Activated CD4-positive, alpha-beta T cell treated with anti-CD3 and anti-CD28 coated beads, Interleukin-2, amount 10 ng/mL, durations not matched to agents 24 days and 14 days (primary cell): ENCODE measurements at places on chromosomes 11 and 22.

- peaks cover 54% of the 10 kb centered on the region for H3K36me3 ChIP-seq
- DNase-seq, result no peak
- no peaks in the 10 kb centered on the region for H3K27me3 ChIP-seq
- H3K4me1 ChIP-seq, result no peaks in the 10 kb centered on the region
- H3K27ac ChIP-seq, result no peak overlapping the region
- no peak overlapping the region for H3K4me3 ChIP-seq
Observed at GRCh38 chr11:3001496-3001895, 9.4 kb upstream of the NAP1L4 start.

DNA sequence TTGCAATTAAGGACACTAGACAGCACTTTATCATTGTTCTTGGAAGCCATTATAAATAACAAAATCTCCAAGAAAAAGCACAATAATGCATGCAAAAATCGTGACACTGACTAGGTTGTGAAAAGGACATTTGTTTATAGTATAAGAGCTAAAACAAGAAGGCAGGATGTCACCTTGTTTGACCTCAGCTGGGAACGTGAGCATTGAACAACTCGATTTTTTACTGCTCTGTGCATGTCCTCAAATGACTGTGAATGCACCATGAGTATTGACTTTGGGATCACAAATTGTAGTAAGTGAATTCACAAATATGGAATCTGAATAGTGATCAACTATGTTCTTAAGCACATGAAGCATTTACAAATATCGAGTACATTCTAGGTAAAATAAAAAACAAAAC, 35.3 kb upstream of the ARHGAP20 start:
- no peaks in the 10 kb centered on the region for H3K27me3 ChIP-seq
- H3K36me3 ChIP-seq, result no peaks in the 10 kb centered on the region
- no peaks in the 10 kb centered on the region for H3K4me1 ChIP-seq
- no peak for DNase-seq
- no peak overlapping the region for H3K27ac ChIP-seq

GRCh38 chr11:118527109-118527508, at the start of gene TTC36:
Gene TTC36 (plus strand): TSS chr11:118527474. CDS start chr11:118527495, 21 bp downstream.
- H3K27ac ChIP-seq, result no peak within 1 kb of the TSS
- H3K36me3 ChIP-seq, result peaks cover 22% of the 10 kb centered on the region
- H3K4me3 ChIP-seq, result no peak within 1 kb of the TSS
- peaks cover 24% of the 10 kb centered on the region for H3K4me1 ChIP-seq

DNA sequence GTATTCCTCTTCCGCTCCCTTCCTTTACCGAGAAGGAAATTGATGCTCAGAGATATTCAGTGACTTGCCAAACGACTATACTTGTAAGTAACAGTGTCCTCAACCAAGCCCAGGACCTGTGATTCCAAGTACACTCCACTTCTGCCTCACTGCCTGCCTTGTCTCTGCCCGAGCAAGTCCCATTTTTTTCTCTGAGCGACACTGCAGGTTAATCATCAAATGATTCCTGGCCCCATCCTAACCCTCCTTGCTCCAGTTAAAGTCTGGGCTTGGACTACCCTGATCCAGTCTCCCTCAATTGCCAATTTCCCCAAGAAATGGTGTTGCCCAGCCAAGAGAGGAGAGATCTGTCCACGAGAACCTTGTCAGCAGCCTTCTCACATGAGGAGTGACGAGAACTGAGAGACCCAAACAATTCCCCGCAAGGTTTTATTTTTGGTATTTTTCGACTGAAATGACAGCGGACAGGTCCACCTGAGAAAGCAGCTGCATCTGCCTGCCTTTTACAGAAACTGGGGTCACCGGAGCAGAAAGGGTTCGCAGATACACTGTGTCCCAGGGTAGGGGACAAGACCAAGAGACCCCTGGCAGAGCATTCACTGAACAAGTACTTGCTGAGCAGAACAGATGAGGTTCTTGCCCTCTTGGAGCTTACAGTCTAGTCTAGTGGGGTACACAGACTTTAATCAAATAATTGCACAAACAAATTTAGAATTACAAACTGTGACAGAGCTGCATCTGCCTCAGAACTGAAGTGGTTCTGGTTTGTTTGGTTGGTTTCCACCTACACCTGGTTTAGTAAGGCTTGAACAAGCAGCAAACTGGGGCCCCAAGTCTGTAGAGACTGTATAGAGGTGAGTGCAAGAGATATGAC, 11.4 kb downstream of the POU2AF1 start:
- DNase-seq, result no peak
- peak overlapping the region; percentile 68 for H3K27ac ChIP-seq
- H3K36me3 ChIP-seq, result peaks cover 77% of the 10 kb centered on the region
- no peak overlapping the region for H3K4me3 ChIP-seq
- no peaks in the 10 kb centered on the region for H3K27me3 ChIP-seq
- H3K4me1 ChIP-seq, result peaks cover 45% of the 10 kb centered on the region

DNA sequence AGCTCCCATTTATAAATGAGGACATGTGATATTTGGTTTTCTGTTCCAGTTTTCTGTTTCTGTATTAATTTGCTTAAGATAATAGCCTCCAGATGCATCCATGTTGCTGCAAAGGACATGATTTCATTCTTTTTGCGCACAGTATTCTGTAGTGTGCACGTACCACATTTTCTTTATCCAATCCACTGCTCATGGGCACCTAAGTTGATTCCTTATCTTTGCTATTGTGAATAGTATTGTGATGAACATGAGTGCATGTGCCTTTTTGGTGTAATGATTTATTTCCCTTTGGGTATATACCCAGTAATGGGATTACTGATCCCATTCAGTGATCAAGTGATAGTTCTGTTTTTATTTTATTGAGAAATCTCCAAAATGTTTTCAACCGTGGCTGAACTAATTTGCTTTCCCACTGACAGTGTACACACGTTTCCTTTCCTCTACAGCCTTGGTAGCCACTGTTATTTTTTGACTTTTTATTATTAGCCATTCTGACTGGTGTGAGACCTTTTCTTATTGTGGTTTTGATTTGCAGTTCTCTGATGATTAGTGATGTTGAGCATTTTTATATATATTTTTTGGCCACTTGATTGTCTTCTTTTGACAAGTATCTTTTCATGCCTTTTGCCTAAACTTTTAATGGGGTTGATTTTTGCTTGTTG, 226.0 kb upstream of the ANO3 start:
- no peaks in the 10 kb centered on the region for H3K36me3 ChIP-seq
- no peak overlapping the region for H3K4me3 ChIP-seq
- H3K27me3 ChIP-seq, result no peaks in the 10 kb centered on the region
- no peaks in the 10 kb centered on the region for H3K4me1 ChIP-seq
- no peak for DNase-seq
- no peak overlapping the region for H3K27ac ChIP-seq

DNA sequence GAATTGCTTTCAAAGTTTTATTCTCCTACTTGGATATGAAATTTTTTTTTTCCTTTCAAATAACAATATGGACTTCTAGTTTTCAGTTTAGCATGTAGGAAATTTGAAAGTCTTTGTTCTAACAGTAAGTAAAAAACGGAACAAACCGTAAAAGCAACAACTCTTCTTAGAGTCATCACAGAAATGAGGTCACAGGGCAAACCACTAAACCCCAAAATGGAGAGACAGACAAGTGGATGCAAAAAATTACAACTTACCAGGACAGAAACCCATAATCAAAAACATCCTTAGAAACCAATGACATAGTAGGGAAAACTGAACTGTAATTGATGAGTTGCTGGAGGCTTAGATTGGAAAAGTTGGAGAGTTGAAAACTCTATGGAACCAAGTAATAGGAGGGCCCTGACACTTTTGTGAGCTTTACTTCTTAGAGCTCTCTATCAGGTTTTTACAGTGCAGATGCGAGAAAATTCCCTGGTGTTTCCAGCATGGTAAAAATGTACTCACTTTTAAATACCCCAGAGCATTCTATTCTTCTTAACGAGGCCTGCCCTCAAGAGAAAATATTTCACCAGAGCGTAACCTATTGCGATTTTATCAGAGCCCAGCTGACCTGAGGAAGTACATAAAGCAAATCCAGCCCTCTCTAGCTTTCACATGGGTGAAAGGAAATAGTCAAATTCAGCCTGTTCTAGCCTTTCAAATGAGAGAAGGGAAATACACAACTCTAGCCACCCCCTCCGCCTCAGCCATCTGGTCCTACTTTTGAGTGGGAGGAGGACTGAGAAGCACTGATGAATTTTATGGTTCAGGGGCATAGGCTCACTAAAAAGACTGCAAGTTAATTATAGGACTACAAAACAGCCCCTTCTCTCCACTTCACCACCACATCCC, 39.1 kb downstream of the CASP12 start:
- DNase-seq, result no peak
- no peak overlapping the region for H3K4me3 ChIP-seq
- H3K36me3 ChIP-seq, result no peaks in the 10 kb centered on the region
- H3K27me3 ChIP-seq, result peaks cover 2% of the 10 kb centered on the region
- no peak overlapping the region for H3K27ac ChIP-seq

- DNase-seq, result no peak
- H3K4me3 ChIP-seq, result no peak overlapping the region
- no peaks in the 10 kb centered on the region for H3K36me3 ChIP-seq
- peaks cover 19% of the 10 kb centered on the region for H3K27me3 ChIP-seq
- H3K27ac ChIP-seq, result no peak overlapping the region
Observed at GRCh38 chr22:36613958-36614357, 85.0 kb upstream of the EIF3D start.

- peak overlapping the region; percentile 82 for H3K27ac ChIP-seq
- peaks cover 7% of the 10 kb centered on the region for H3K27me3 ChIP-seq
- peak overlapping the region; percentile 73 for H3K4me3 ChIP-seq
- no peaks in the 10 kb centered on the region for H3K36me3 ChIP-seq
- peak; percentile 81 for DNase-seq
Observed at GRCh38 chr11:1772270-1773130, 8.8 kb upstream of the CTSD start.

DNA sequence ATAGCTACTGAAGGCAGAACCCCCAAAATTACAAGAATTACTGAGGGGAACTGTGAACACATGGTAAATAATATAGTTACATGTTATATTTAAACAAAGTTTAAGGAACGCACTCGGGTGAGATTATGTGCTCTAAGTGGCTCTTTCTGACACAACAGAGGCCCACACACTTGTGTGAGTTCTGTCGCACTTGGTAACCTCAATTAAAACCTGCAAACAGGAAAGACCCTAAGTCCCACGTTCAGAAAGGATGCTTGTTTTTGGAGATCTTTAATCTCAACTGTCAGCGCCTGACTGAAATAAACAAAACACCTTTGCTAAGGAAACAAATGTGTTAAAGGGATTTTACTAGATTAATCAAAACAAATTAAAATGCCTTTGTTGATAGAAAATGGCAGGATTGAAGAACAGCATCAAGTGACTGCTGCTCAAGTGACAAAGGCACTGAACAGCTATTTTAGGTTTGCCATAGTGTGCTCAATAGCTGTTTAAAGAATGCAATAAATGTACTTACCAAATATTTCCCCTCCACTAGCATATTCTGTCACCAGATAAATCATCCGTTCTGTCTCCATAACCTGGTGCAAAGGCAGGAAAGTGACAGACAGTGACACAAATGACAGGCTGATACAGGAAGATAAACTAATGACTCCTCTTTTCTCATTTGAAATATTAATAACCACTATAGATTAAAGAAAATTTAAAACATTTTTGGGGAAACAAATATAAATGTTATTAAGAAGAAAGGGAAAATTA, 116.3 kb upstream of the APOA1 start:
- no peak overlapping the region for H3K4me3 ChIP-seq
- H3K4me1 ChIP-seq, result peaks cover 9% of the 10 kb centered on the region
- no peak for DNase-seq
- no peak overlapping the region for H3K27ac ChIP-seq

GRCh38 chr11:100574894-100575769, 112.0 kb upstream of the ARHGAP42 start:
- DNase-seq, result no peak
- no peak overlapping the region for H3K27ac ChIP-seq
- H3K36me3 ChIP-seq, result no peaks in the 10 kb centered on the region
- no peaks in the 10 kb centered on the region for H3K27me3 ChIP-seq

- H3K4me1 ChIP-seq, result no peaks in the 10 kb centered on the region
- no peak overlapping the region for H3K27ac ChIP-seq
- no peak for DNase-seq
- H3K27me3 ChIP-seq, result no peaks in the 10 kb centered on the region
- H3K36me3 ChIP-seq, result no peaks in the 10 kb centered on the region
- H3K4me3 ChIP-seq, result no peak overlapping the region
Observed at GRCh38 chr22:33299245-33299956, 241.2 kb upstream of the SYN3 start.

DNA sequence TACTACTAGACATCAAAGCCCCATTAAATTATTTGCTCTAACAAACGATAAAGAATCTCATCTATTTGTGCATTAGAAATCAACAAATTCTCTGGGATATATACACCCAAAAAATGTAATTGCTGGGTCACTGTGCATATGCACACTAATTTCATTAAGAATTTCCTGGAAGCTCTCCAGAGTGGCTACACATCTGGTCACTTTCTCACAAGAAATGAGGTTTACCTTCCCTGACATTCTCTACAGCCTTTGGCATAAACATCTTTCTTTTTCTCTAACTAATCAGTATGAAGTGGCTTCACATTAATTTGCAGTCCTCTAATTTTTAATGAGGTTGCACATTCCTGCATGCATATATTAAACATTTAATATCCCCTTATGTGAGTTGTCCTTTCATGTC, 150.8 kb upstream of the ANO5 start:
- H3K27ac ChIP-seq, result no peak overlapping the region
- no peak overlapping the region for H3K4me3 ChIP-seq
- no peaks in the 10 kb centered on the region for H3K36me3 ChIP-seq
- H3K27me3 ChIP-seq, result no peaks in the 10 kb centered on the region
- no peaks in the 10 kb centered on the region for H3K4me1 ChIP-seq

- H3K27ac ChIP-seq, result no peak overlapping the region
- H3K4me3 ChIP-seq, result no peak overlapping the region
- peaks cover 52% of the 10 kb centered on the region for H3K36me3 ChIP-seq
- H3K27me3 ChIP-seq, result no peaks in the 10 kb centered on the region
Observed at GRCh38 chr11:65274735-65275682, 13.2 kb downstream of the POLA2 start.

GRCh38 chr11:70281156-70281609, 10.7 kb downstream of the PPFIA1 start:
- no peak overlapping the region for H3K4me3 ChIP-seq
- no peak for DNase-seq
- peaks cover 3% of the 10 kb centered on the region for H3K4me1 ChIP-seq

GRCh38 chr11:124762105-124762623, at the start of gene ESAM:
Gene ESAM (minus strand): TSS chr11:124762290. CDS start chr11:124762154, 136 bp downstream.
- peaks cover 12% of the 10 kb centered on the region for H3K4me1 ChIP-seq
- DNase-seq, result peak; percentile 92
- peak within 1 kb of the TSS; percentile 84 for H3K4me3 ChIP-seq
- H3K27me3 ChIP-seq, result peaks cover 37% of the 10 kb centered on the region

DNA sequence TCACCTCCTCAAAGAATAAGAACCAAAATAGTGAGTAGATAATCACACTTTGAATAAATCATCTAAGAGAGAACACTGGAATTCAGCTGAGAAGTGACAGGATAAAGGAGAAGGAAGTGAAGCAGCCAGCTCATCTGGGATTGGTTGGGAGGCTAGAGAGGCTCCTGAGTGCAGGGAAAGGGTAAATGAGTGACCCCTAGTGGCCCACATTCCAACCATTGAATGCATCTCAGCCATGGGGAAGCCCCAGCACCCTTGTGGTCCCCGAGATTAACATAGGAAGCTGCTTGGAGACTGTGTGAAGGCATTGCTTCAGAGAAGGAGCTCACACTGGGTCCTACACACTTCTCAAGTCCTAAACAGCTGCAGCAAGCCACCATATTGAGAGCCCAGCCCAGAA, 82.3 kb downstream of the JRKL start:
- H3K4me1 ChIP-seq, result no peaks in the 10 kb centered on the region
- H3K27me3 ChIP-seq, result peaks cover 2% of the 10 kb centered on the region
- no peak overlapping the region for H3K4me3 ChIP-seq
- no peaks in the 10 kb centered on the region for H3K36me3 ChIP-seq
- no peak for DNase-seq
- no peak overlapping the region for H3K27ac ChIP-seq

GRCh38 chr22:43080616-43081015, 8.6 kb downstream of the TTLL1 start:
- no peak overlapping the region for H3K27ac ChIP-seq
- H3K36me3 ChIP-seq, result no peaks in the 10 kb centered on the region
- no peaks in the 10 kb centered on the region for H3K4me1 ChIP-seq
- H3K4me3 ChIP-seq, result no peak overlapping the region
- H3K27me3 ChIP-seq, result no peaks in the 10 kb centered on the region
